CD4-positive, CD25-positive, alpha-beta regulatory T cell (primary cell): ENCODE measurements at places on chromosomes 16 and 17. TPM values are rescaled to one million over a fixed set of nuclear protein-coding genes. Genes with fewer than 3 reads are reported as not detected.

GRCh38 chr17:38621538-38621937 is 15.8 kb upstream of the SRCIN1 start:
- DNase-seq, result no peak

DNA sequence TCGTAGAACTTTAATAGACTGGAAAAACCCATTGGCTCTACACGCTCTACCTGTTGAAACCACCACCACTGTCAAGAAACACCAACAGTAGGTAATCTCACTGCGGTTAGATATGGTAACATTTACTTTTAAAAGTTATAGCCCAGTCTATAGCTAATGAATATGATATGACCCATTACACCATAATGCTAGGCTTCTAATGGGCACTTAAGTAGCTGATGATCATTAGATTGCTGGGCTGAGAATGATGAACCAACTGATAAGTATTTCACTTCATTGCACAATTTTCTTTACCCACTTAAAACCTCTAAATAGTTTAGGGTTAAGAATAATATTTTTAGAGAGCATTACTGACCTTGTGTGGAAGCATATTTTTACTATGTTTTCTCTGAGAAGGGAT is 788.9 kb upstream of the CA10 start:
- DNase-seq, result no peak

DNA sequence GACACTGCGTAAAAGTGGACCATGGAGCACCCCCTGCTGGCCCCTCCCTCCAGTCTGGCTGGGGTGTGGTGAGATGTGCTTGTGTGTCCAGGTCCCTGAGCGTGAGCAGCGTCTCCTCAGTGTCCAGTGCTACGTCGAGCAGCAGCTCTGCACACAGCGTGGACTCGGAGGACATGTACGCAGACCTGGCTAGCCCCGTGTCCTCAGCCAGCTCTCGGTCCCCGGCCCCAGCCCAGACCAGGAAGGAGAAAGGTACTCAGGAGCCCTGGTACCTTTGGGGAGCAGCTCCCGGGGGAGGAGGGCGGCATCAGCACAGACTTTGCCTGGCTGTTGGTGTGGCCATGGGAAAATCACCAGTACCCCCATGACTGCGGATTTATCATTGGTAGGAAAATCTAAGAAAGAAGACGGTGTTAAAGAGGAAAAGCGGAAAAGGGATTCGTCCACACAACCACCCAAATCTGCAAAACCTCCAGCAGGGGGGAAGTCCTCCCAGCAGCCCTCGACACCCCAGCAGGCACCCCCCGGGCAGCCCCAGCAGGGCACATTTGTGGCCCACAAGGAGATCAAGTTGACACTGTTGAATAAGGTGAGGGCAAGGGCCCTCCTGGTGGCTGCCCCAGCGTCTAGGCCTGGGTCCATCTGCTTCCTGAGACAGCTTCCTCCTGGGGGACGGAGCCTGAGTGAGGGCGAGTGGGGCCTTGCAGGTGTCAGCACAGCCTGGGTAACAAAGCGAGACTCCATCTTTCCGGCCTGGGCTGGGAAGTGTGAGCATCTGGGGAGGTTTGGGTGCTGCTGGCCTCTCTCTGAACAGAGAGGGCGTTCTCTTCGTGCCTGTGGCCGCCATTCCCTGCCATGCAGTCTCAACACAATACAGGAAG is 10.6 kb upstream of the IL17C start:
- DNase-seq, result no peak

- DNase-seq, result no peak
Measured at GRCh38 chr16:55037046-55037445, 106.4 kb downstream of the IRX5 start.

DNA sequence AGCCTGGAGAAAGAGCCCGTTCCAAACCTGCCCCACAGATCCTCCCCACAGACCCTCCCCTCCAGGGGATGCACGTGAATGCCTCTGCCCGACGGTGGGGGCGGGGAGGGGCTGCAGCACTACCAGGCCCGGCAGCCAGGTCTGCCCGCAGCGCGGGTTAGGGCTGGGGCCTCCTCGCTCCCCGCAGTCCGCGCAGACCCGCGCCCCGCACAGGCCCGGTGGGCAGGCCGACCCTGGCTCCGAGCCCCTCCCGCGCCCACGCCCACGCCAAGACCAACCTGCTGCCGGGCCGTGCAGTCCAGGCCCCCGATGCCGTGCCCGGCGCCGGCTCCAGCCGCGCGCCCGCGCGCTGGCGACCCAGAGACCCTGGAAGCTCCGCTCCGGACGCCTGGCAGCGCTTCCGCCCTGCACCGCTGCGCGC is at the start of gene RPUSD1:
TSS of gene RPUSD1 (minus strand) at position 404 of the 421 bp plus-strand sequence. CDS start 644 bp downstream, outside the sequence.
- no peak for DNase-seq

- no peak for DNase-seq
Measured at GRCh38 chr17:29112771-29113295, 67.4 kb downstream of the MYO18A start.

DNA sequence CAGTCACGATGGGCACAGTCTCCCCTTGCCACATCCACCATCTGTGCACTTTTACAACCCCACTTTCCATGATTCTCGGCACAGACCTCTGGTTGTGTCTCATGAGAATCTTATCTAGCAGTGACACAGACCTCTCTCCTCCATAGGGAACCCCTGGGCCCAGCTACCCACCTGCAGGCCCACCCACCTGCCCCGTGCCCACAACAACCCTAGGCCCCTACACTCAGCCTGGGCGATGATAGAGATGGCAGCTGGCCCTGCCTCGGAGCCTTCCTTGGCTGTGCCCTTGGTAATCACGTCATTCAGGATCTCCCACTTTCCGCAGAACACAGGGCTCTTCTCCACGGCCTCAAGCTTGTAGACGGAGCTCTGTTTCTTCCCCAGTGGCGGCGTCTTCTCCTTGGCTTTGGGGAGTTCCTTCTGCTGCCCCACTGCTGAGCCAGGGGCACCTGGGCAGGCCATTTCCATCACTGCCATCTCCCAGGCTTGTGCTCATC is 26.5 kb downstream of the MAP3K14 start:
- no peak for DNase-seq

- DNase-seq, result no peak
Measured at GRCh38 chr17:36128411-36128978, 24.9 kb downstream of the CCL4 start.

Gene RBFOX1
- polyA plus RNA-seq, result not detected

Gene GPR179
- polyA plus RNA-seq, result not detected

Gene TERB1
- not detected for polyA plus RNA-seq

Gene MYH2
- polyA plus RNA-seq, result not detected
